ENCODE measurements at places on chromosomes 2 and 18.
A peak's percentile ranks its signal among the peaks of the same experiment; 100 is the strongest.

DNA sequence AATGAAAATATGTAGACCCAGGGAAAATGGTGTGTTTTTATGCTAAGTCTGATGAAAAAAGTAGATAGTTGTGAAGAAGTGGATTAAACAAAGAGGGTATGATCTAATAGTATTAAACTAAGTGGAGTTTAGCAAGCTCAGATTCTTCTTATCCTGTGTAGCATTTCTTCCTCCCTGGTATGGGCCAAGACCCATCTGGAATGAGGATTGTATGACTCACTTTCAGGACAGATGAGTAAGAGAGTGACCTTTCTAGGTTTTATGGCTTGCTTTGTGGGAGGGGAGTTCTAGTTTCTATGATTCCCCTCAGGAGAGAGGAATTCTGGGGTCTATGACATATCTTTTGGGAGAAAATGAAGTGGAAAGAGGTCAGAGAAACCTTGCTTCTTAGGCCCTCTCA lies 550.1 kb downstream of the SPAG16 start:
- no peak for DNase-seq

DNA sequence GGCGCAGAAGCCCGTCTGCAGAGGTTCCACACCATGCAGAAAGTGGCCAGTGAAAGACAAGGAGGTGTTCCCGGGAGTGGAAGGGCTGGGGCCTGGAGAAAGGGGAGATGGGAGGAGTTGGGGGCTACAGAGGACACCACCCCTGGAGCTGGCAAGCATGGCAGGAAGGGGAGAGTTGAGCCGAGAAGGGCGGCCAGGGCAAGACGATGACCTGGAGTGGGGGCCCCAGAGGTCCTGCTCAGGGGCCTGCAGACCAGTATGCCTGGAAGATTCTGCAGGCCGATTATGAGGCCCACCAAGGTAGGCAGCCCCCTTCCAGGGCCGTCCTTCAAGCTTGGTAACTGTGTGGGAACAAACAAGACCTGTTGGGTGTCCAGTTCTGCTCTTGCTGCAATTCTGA lies 33.1 kb downstream of the RBFA start:
- no peak for DNase-seq

DNA sequence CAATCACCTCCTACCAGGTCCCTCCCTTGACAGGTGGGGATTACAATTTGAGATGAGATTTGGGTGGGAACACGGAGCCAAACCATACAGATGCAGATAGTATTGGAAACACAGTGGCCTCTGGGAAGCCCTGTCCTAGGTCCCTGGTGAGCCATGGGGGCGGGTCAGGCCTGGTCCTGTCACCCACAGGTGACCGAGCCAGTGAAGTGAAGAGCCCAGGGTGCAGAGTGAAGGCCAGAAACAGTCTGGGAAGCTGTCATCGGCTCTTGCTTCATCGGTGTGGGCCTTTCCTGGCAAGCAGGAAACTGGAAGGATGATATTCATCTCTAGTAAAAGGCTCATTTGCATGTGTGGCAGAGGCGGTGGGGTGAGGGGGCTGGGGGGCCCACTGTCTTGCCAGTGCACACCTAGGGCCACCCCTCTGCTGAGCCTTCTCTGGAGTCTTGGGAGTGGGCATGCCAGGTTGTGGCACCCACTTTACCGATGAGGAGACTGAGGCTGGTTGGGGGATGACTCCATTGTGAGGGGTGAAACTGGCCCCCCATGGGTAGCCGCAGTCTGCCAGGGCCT lies 290.6 kb downstream of the NDUFA10 start:
- no peak for DNase-seq

- no peak for DNase-seq
Observed at GRCh38 chr2:38596229-38596628, 6.5 kb downstream of the HNRNPLL start.

- DNase-seq = no peak
Observed at GRCh38 chr2:102001767-102002142, 10.0 kb downstream of the IL1R2 start.

GRCh38 chr2:25566694-25567093 lies 106.7 kb downstream of the DTNB start:
- no peak for DNase-seq

- DNase-seq = no peak
Observed at GRCh38 chr2:26740346-26740745, 23.7 kb upstream of the SLC35F6 start.

DNA sequence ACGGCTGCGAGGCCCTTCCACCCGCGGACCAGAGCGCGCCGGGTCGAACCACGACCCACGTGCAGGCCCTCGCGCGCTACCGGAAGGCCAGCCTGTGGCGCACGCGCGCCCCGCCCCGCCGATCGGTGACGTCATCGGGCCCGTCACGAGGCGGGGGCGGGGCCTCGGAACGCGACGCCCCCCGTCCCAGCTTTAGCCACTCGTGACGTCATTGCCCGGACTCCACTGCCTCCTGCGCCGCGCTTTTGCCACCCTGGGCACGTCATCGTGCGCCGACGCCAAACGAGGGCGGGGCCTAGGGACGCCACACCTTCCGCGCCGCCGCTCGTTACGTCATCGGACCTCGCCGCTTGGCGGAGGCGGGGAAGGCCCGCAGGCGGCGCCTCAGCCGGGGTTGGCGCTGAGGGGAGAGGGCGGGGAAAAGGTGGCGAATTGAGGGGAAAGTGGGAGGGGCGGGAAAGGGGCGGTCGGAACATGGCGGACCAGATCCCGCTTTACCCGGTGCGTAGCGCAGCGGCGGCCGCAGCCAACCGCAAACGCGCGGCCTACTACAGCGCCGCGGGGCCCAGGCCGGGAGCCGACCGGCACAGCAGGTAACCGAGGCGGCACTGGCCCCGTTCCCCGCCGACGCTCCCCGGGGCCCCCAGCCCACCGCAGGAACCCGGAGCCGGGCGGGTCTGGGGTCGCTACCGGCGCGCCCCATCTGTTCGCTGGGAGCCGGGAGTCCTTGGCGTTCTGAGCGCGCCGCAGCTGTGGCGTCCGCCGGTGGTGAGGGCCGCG lies at the start of gene ATP9B:
Gene ATP9B (plus strand): TSS at position 458 of the 780 bp plus-strand sequence. CDS start 17 bp downstream, at position 475.
- peak; percentile 98 for DNase-seq

GRCh38 chr2:184053326-184053725 lies 545.0 kb upstream of the ZNF804A start:
- DNase-seq = no peak
